ENCODE measurements at places on chromosomes 5 and 9.
A peak's percentile ranks its signal among the peaks of the same experiment; 100 is the strongest.

- no peak for DNase-seq
These were observed 196.6 kb upstream of the RASEF start for GRCh38 chr9:83259558-83259957.

- no peak for DNase-seq
These were observed 44.2 kb downstream of the NIPSNAP3B start for GRCh38 chr9:104808035-104808614.

DNA sequence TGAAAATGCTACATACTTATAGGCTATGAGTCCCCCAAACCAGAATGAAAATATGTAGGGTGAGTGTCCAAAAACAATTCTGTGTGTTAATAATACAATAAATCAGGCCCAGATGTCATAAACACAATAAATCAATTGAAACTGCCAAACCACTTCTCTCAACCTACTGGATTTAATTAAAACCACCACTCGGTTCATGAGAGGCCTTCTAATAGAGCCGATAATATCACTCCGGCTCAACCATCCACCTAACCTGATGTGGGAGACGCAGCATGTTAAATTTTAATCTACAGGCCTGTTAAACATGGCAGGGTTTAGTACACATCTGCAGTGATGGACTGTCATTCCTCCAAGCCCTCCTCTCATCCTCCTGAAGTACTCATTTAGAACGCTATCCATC is 734.5 kb upstream of the ZNF608 start:
- DNase-seq: no peak

- no peak for DNase-seq
These were observed 27.7 kb downstream of the CAMK4 start for GRCh38 chr5:111251921-111252320.

DNA sequence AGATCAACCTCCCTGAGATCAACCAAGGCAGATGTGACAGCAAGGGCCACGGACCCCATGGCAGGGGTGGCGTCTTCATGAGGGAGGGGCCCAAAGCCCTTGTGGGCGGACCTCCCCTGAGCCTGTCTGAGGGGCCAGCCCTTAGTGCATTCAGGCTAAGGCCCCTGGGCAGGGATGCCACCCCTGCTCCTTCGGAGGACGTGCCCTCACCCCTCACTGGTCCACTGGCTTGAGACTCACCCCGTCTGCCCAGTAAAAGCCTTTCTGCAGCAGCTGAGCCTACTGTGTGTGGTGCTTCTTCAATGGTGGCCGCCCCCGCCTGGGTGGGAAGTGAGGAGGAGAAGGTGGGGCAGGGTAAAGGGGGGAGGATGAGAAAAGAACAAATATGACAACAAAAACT is 8.3 kb downstream of the GPX3 start:
- no peak for DNase-seq

DNA sequence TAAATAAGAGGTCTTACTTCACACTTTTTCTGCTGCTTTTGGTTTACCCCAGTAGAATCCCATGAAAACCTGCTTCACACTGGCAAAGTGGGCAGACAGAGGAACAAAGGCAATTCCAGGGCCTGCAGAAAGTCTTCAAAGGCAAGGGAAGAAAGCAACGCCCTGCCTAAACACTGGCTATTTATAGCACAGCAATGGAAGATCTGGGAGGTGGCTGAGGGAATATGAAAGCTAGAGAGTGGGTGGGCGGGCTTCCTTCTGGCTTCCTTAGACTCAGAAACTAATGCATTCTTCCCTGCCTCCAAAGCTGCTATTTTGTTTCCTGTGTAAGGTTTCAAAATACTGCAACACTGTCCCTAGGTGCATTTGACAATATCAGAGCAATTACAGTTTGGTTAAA is 46.8 kb downstream of the ELAVL2 start:
- DNase-seq: no peak

DNA sequence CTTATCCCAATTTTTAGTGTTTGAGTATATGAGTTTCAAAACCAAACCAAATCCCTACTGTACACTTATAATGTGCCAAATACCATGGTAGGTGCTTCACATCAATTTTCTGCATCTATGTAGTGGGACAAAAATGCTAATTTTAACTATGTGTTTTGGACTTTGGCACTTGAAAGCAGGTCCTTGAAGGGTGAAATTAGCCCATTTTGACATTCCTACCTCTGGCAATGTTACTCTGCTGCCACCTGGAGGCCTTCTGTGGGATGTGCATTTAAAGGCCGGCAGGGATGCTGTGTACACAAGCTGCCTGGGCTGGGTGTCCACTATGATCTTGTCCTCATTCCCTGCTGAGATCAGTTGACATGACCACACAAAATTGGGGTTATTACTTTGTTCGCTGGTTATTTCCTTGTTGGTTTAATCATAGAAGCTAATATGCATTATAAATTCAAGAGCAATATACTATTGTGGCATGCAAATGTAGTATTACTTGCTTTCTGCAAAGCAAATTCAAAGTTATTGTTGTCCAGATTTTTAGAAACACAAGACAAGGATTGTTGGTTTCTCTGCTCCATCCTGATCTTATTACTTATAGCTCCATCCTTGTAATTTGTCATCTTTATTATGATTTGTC is 166.8 kb downstream of the ARHGEF28 start:
- peak; percentile 75 for DNase-seq

DNA sequence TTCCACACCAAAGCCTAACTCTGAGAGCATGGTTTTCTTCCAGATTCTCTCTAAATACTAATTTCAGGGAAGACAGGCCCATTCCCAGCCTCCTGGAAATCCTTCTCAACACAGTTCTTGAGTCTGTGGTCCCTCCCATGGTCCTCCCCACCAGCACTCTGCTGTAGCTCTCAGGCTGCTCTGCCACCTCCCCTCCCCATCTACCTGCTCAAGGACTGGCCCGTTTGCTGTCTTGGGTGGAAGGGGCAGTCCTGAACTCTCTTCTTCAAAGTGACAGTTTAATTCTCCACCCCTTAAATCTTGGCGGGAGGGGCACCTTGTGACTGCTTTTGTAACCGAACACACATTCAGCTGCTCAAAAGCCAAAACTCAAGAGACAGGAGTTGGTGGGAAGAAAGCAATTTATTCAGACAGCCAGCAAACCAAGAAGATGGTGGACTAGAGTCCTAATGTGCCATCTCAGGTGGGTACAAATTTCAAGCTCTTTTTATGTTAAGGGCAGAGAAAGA is 7.6 kb upstream of the LCN15 start:
- DNase-seq: no peak
